Stimulated activated CD8-positive, alpha-beta memory T cell treated with anti-CD3 and anti-CD28 coated beads, Interleukin-7, amount 100 ng/mL, for 4 hours (primary cell): ENCODE measurements at places on chromosomes 12 and 14.

DNA sequence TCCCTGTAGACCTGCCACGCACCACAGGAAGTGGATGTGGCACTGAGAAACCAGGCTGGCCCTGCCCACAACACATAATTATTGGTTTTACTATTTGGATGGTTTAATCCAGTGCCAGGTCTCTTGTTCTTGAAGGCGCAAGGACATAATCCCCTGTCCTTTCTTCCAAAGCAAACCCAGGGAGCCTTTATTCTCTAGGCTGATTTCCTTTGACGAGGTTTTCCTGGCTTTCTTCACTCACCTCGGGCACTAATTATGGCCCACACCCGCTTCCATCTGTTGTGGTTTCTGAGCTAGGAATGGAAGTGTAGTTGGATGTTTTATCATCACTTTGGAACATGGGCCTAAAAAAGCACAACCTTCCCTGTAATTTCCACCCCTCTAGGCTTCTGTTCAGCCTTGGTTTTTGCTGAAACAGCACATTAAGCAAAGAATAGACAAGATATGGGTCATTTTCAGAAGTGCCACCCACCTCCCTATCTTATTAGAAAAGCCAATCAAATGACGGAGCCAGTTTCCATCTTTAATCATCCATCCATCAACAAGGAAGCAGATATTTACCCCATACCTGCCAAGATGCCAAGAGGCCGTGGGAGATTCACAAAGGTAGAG lies 73.9 kb downstream of the PPP1R36 start:
- DNase-seq: no peak

- DNase-seq: no peak
Measured at GRCh38 chr12:27723212-27723611, 12.6 kb downstream of the MRPS35 start.

DNA sequence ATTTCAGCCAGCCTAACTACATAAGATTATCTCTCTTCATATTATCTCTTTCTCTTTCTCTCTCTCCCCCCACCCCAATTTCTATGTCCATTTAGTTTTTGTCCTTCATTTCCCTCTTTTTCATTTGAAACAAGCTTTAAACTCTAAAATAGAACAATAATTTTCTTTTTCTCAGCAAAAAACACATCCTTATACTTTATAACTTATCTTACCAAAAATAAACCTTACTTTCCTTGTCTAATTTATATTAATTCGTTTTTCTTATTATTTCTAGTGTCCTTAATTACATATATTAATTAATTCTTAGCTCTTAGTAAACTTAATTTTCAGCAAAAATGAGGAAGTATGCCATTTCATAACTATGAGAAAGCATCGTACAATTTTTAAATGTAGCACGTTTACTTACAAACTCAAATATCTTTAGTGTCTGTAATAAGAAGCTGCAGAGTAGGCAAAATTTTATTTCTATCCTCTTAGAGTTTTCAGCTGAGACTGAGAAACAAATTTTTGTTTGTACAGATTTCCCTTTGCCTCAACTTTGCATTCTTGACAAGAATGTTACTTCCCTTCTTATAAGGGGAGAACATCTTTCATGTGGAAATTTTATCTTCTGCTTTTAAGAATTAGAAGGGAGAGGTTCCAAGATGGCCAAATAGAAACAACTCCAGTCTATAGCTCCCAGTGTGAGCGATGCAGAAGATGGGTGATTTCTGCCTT lies 65.1 kb upstream of the ST8SIA1 start:
- DNase-seq: no peak

DNA sequence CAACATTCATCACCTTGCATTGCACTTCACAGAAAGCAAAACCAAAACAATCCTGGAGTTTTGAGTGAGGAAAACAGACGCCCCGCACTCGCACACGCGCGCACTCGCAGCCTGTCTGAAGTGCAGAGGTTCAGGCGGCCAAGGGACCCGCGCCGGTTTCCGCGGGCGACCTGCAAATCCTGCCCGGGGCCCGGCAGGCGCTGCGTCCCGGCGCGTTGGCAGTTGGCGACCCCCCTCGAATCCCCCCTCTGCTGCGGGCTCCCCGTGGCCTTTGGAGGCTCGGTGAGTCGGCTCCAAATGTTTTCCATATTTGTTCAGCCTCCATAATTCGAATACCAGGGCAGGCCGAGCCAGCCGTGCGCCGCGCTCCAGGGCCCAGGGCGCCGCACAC lies at the start of gene SSPN:
Gene SSPN (plus strand): TSS at position 324 of the 391 bp plus-strand sequence. CDS start 100 bp downstream, outside the sequence.
- DNase-seq: no peak

DNA sequence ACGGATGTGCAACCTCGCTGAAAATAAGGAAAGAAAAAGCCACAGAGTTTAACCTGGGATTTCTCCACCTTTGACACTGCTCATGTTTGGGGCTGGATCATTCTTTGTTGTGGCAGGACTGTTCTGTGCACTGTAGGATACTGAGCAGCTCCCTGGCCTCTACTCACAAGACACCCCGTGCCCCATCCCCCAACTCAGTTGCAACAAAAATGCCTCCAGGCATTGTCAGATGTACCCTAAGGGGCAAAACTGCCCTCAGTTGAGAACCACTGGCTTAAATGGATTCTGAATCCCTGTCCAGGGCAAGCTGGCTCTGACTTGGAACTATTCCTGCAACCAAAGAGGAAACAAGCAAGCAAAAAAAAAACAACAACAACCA lies 2.1 kb downstream of the GLTP start:
- no peak for DNase-seq

GRCh38 chr12:128551266-128551665 lies 272.5 kb downstream of the SLC15A4 start:
- DNase-seq: no peak

- DNase-seq: no peak
Measured at GRCh38 chr12:76085520-76085868, 1.0 kb upstream of the NAP1L1 start.

DNA sequence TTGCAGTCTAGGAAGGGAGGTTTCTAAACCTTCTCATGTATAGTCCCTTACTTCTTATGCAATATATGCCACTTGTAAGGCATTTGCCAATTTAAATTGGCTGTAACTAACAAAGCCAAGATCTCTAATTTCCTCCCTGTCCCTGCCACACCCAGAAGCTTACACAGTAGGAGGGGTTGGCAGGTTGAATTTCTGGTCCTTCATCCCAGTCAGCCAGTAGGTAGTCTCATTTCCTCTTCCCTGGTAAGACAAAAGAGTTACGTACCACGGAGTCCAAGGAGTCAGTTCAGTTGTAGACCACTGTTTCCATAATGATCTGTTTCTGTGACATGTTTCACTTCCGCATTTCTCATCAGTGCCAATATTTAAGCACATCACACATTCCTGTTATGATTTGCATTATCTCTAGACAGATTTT lies 47.0 kb upstream of the PLBD1 start:
- DNase-seq: no peak

DNA sequence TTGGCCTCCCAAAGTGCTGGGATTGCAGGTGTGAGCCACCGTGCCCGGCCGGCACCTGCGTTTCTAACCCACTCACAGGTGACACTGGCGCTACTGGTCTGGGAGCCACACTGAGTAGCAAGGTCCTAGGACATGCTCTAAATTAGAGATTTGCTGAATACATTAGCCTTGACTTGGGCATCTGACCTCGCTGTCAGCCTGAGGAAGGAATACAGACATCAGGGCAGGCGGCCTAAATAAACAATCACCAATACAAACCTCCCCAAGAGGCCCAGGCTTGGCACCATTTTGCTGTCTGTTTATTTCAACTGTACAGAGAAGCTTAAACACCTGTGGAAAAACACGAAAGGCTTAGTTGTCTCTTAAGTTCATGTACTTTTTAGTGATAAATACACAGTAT lies 27.5 kb downstream of the P2RX4 start:
- DNase-seq: no peak

DNA sequence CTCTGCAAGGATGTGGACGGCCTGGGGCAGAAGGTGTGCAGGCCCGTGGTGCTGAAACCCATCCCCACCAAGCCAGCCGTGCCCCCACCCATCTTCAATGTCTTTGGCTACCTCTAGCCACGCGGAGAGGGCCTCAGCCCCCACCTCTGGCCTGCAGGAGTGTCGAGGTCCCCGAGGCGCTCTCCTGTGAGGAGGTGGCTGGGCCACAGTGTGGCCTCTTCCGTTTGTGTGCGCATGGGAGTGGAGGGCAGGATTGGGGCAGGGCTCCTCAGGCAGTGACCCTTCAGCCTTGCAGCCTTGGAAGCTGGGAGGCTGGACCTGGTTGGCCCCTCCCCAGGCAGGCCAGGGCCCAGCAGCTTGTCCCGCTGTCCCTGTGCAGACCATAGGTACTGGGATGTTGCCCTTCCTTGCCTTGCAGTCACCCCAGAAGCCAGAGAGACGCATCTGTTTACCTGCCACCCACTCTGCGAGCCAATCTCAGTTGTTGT lies 1.9 kb downstream of the FAM181A start:
- DNase-seq: no peak

DNA sequence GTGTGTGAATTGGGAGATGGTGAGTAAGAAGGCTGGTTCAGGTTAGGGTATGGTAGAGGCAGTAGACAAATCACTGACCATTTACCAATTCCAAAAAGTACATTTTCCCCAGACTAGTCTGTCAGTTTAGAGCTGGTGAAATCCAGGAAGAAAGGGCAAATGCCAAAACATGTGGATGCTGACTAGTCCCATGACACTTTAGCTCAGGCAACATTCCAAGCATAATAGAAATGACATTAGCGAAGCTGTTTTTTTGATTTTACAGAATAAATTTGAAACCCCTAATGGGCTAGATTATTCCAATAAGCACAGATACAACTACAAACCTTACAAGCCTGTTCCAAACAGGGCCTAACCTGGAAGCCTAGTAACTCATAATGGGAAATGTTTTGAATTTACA lies 884.2 kb downstream of the FLRT2 start:
- no peak for DNase-seq

DNA sequence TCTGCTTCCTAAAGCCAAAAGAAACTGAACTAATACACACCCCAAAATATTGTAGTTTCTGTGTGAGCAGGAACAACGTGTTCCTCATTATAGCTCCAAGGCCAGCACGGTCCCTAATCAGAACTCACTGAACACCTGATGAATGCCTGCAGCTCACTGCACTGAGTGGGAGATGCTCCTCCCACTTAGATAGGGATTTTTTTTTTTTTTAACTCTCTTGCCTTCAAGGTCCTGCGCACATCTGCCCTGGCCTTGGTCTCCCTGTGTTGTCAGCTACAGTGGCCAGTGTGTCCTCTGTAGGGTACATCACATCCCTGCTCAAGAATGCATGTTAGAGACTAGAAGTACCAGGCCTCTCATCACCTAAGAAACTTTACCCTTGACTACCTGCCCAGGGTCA lies 44.3 kb upstream of the TMPO start:
- DNase-seq: no peak

DNA sequence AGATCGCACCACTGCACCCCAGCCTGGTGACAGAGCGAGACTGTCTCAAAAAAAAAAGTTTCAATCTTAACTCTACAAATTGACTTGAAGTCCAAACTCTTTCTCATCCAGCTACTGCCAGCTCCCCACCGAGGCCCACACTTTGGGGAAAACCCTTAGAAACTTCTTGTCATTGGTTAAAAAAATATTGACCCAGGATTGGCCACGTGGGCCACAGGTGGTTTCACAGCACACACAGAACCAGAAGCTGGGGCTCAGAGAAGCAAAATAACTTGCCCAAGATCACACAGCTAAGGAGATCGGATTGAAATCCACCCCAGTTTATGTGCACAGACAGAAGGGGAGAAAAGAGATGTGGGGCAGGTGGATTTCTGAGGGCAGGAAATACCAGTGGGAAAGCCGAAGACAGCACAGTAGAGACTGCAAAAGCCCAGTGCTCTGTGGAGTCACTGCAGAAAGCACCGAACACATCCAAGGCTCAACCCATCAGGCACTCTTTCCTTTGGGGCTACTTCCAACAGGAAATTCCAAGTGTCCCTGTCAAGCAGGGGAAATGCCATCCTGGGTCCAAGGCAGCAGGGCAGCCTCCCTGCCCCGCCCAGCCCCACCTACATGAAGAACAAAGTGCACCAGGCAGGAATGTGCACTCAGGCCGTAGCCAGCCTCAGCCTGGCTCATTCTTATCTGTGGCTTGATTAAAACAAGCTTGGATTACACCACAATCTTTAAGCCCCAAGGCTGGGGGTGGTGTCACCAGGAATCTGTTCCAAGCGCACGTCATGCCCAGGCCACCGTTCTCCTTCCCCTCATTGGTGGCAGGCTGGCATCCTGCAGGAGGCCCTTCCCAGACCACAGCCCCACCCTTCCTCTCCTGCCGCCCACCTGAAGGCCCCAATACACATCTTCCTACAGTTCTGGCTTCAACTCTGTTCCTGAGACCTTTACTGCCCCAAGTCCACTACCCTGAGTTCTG lies 72.5 kb downstream of the ITPK1 start:
- no peak for DNase-seq

GRCh38 chr12:3597526-3598210 lies 106.7 kb downstream of the PRMT8 start:
- DNase-seq: no peak

GRCh38 chr14:100135784-100136183 lies 23.7 kb downstream of the DEGS2 start:
- DNase-seq: no peak

- DNase-seq: no peak
Measured at GRCh38 chr12:92058664-92059063, 87.0 kb downstream of the BTG1 start.

GRCh38 chr12:52662918-52663229 lies 10.9 kb upstream of the KRT2 start:
- DNase-seq: no peak

GRCh38 chr14:69673578-69674305 lies 62.3 kb downstream of the SUSD6 start:
- no peak for DNase-seq

DNA sequence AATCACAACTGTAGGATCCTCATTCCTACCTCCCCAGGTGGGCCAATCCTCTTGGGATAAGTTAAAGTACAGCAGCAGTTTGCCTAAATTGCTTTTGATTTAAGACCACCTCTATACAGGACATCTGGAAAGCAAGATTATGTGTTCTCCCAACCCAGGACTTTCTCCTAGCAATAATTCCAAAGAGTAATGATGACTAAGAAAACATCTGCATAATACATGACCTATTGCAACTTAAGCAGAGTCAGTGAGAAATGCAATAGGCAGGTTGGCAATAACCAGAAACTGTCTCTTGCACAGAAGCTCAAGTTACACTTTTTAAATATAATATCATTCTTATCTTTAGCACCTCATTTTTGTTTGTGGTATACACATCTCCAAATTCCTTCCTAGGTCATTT lies 275.4 kb downstream of the TRHDE start:
- DNase-seq: no peak

- DNase-seq: no peak
Measured at GRCh38 chr14:51546099-51546498, 105.6 kb upstream of the FRMD6 start.

GRCh38 chr14:73777420-73777819 lies 63.2 kb upstream of the PNMA1 start:
- no peak for DNase-seq

- DNase-seq: no peak
Measured at GRCh38 chr14:68733086-68733914, 59.6 kb downstream of the ZFP36L1 start.

- no peak for DNase-seq
Measured at GRCh38 chr14:26896447-26896846, 298.6 kb upstream of the NOVA1 start.

DNA sequence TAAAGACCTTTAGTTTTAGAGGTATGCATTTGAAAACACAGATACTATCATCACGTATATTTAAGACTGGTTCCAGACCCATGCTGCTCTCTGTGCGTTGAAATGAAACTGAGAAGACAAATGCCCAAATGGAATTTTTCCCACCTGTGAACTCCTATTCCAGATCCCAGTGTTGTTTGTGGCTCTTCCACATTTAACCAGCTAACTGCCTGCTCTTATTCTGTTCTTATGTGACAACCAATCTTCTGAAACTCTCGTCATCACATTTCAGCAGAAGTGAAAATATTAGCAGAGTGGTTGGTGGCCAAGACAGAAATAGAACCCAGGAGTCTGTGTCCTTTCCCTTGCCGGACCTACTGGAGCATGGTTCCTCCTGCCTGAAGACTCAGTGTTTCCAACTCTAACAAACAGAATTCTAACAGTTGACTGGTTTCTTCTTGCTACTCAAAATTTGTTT lies 460.2 kb downstream of the RAD51B start:
- DNase-seq: no peak
